ENCODE measurements at places on chromosomes 7 and 10. TPM values are rescaled to one million over a fixed set of nuclear protein-coding genes. Genes with fewer than 3 reads are reported as not detected.

The FAM25C gene
- not detected for total RNA-seq

The NME8 gene
- 0.34 TPM for total RNA-seq

The ITPRID1 gene
- not detected for total RNA-seq

- H3K27ac ChIP-seq: no peak overlapping the region
- no peak overlapping the region for H3K4me3 ChIP-seq
- no peaks in the 10 kb centered on the region for H3K27me3 ChIP-seq
- no peak for DNase-seq
Measured at GRCh38 chr10:118484152-118484871, 111.1 kb downstream of the PRLHR start.

DNA sequence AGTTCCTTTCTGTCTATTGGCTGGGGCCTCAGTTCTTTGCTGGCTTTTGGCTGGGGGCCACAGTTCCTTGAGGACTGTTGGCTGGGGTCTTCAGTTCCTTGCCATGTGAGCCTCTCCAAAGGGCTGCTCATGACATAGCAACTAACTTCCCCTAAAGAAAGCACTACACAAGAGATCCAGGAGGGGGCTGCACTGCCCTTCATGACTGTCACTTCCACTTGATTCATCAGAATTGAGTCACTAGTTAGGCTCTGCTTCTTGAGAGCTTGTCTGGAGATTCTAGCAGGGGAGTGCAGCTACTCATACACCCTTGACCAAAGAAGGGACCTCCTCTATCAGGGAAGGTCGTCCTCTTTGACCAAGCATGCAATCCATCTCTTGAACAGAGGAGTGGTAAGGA is 38.0 kb upstream of the MKX start:
- peak; percentile 69 for DNase-seq
- no peak overlapping the region for H3K4me3 ChIP-seq
- no peak overlapping the region for H3K27ac ChIP-seq

DNA sequence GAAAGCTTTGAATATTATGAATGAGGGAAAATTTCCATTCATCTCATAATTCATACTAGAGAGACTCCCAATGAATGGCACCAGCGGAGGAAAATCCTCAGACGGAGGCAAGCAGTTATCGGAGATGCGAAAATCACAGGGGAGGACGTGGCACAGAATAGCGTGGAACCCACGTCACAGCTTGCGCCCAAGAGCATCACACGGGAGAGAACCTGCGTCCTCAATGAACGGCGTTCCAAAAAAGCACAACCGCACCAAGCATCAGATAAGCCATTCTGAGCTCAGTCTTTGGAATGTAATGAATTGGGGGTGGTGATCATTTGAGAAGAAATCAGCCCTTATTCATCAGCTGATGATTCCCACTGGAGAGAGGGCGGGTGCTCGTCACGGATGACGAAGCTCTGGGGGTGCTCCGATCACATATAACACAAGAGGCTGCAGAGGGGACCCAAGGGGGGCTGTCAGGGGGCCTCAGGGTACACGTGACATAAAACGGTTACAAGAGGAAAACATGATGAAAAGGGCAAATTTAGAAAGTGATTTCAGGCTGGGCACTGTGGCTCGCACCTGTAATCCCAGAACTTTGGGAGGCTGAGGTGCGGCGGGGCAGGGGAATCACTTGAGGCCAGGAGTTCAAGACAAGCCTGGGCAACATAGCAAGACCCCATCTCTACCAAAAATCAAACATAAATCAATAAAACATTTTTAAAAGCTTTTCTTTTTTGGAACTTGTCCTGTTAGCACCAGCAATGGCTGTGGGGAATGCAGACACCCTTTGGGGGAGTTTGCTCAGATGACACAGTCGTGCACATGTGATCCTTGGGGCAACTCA is 33.8 kb upstream of the FIS1 start:
- no peaks in the 10 kb centered on the region for H3K27me3 ChIP-seq
- no peaks in the 10 kb centered on the region for H3K36me3 ChIP-seq
- no peak for DNase-seq
- H3K27ac ChIP-seq: no peak overlapping the region
- no peaks in the 10 kb centered on the region for H3K4me1 ChIP-seq

DNA sequence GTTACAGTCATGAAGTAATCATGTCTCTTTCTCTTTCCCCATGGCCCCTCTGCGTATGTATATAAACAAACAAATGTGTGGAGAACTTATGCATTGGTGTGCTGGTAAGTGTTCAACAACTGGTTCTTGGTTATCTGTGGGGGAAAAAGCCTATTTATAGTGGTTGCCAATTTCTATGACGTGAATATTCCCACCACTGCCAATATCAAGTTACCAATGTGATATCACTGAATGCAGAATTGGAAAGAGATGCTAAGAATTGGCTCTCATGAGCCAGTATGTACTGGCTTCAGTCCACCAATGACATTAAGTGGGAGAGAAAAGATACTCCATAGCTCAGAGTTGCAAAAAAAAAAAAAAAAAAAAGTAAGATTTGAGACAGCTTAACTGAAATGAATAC is 399.7 kb downstream of the REEP3 start:
- H3K4me3 ChIP-seq: no peak overlapping the region
- DNase-seq: no peak
- H3K4me1 ChIP-seq: peaks cover 73% of the 10 kb centered on the region
- no peaks in the 10 kb centered on the region for H3K36me3 ChIP-seq
- H3K27ac ChIP-seq: peak overlapping the region; percentile 86
- no peaks in the 10 kb centered on the region for H3K27me3 ChIP-seq

GRCh38 chr7:100559127-100559526 is 14.6 kb downstream of the SAP25 start:
- no peak overlapping the region for H3K4me3 ChIP-seq
- DNase-seq: no peak
- H3K27me3 ChIP-seq: no peaks in the 10 kb centered on the region
- H3K4me1 ChIP-seq: no peaks in the 10 kb centered on the region
- no peak overlapping the region for H3K27ac ChIP-seq

DNA sequence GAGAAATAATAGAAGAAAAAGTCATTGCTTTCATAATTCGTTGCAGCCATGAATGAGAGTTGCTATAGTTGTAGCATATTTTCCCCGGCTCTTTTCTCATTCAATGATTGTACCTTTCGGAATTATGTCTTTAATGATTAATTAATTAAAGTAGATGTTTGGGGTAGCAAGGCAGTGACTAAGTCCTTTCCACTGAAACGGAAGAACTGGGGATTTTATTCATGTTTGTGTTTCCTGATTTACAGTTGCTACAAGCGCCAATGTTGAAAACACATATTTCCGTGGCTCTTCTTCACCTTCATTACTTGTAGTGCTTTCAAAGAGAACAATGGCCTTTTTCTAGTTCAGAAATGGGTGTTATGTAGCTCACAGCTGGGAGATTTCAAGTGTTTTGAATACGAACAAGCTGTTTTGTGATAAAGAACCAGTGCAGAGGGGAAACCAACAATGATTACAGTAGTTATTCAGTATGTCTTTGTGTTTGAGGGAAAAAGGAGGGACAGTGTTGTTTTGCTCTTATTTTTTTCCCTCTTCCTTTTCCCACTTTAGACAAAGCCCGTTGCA is 153.5 kb downstream of the NSUN6 start:
- H3K27ac ChIP-seq: no peak overlapping the region
- peaks cover 12% of the 10 kb centered on the region for H3K4me1 ChIP-seq
- H3K36me3 ChIP-seq: no peaks in the 10 kb centered on the region
- peak; percentile 7 for DNase-seq

Measured in neural progenitor cell (in vitro differentiated cells).